Daoy (cell line): ENCODE measurements at places on chromosomes 12 and 14. TPM values are rescaled to one million over a fixed set of nuclear protein-coding genes. Genes with fewer than 3 reads are reported as not detected.

The REP15 gene
- 1.8 TPM in 1 of 2 replicates, not detected in the other for total RNA-seq

The TTC7B gene
- 21.3 and 33.2 TPM in 2 replicates for total RNA-seq

The CHFR gene
- total RNA-seq, result 16.4 and 23.3 TPM in 2 replicates

DNA sequence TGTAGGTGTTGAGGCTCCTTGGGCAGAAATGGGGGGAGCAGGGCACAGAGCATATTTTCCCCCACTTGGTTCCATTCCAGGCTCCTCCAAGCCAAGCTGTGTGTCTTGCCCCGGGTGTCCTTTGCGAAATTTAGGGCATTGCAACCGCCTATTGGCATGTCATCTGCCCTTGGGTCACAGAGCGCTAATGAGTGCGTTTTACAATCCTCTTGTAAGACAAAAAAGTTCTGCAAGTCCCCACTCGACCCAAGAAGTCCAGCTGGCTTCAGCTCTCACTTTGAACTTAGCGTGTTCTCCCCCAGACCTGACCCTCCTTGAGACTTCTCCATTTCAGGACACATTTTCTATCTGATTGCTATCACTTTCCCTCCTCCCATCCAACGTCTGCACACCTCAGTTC lies 6.1 kb upstream of the LRTM2 start:
- DNase-seq, result no peak

DNA sequence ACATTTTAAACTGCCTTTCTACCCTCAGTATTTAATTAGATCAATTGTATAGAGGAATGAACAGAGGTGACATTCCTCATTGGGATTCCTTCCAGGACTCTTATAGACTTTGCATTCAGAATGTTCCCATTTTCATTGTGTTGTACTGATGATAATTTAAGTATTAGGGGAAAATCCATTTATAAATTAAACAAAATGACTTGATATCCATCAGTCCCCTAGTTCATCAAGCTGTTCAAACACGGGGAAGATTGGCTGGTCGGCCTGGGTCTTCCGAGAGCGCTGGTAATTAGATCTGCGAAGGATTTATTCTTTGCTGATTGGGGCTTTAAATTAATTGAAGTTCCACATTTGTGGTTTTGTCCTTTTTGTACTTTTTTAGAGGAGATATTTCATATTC lies 274.0 kb downstream of the EGLN3 start:
- no peak for DNase-seq

GRCh38 chr12:113135178-113136127 lies at the start of gene RASAL1:
Gene RASAL1 (minus strand): TSS chr12:113135761. CDS start chr12:113135462, 299 bp downstream.
- DNase-seq, result peak; percentile 76

DNA sequence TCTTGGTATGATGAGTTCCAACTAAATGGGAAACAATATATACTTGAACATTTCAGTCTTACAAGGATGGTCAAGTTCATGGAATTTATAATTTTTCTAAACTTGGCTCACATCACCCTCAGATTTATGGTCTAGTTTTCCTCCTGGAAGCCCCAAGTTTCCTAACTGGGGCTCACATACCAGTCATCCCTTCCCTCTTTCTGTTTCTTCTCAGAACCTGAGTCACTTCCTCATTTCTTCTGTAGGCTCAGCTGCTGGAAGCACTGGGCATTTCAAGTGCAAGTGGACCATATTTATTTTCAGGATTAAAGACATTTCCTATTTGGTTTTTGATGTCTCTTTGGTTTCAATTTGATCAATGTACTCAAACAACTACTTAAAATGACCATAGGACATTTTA lies 55.4 kb downstream of the GRIP1 start:
- DNase-seq, result peak; percentile 19

GRCh38 chr12:119835068-119835467 lies 42.1 kb downstream of the CIT start:
- no peak for DNase-seq

GRCh38 chr12:56995201-56995929 lies 11.0 kb downstream of the ZBTB39 start:
- DNase-seq, result no peak

DNA sequence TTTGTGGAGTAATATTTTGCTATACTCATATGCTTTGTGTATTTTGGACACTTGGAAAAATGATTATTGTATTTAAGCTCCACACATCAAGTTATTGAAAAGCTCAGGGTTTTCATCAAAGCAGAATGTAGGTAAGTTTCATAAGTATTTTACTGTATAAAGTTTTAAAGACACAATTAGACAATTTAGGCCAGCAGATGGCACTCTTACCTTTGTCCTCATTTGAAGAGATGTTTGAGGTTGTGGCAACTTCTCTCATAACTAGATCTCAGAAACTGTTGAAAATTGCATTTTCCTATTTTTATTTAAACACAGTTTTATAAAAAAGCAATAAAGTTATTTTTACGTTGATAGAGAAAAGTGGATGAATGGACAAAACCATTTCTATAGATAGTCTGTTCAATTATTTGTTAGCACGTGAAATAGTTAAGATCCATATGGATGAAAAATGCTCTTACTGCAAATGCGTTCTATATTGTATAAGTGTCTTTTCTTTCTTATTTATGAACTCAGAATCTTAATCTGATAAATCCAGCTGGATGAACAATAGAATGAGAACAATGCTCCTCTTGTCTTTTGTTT lies 300.0 kb downstream of the AEBP2 start:
- peak; percentile 41 for DNase-seq

- DNase-seq, result no peak
Observed at GRCh38 chr12:52242442-52243258, 9.6 kb downstream of the KRT7 start.

DNA sequence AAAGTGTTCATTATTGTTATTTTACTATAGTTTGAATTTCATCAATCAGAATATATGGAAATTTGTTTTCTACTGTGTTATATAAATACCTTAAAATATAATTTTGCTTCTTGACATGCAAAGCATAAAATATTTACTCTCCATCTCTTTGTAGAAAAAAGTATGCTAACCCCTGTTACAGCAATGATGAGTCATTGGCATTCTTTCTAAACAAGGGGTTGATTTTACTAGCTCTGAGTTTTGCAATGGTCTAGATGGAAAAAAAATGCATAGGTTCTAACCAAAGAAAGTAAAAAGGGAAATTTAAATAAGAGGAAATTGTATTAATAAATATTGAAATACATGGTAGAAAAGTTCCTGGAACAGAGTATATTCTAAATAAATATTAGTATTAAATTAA lies 990.2 kb upstream of the ATXN7L3B start:
- no peak for DNase-seq

DNA sequence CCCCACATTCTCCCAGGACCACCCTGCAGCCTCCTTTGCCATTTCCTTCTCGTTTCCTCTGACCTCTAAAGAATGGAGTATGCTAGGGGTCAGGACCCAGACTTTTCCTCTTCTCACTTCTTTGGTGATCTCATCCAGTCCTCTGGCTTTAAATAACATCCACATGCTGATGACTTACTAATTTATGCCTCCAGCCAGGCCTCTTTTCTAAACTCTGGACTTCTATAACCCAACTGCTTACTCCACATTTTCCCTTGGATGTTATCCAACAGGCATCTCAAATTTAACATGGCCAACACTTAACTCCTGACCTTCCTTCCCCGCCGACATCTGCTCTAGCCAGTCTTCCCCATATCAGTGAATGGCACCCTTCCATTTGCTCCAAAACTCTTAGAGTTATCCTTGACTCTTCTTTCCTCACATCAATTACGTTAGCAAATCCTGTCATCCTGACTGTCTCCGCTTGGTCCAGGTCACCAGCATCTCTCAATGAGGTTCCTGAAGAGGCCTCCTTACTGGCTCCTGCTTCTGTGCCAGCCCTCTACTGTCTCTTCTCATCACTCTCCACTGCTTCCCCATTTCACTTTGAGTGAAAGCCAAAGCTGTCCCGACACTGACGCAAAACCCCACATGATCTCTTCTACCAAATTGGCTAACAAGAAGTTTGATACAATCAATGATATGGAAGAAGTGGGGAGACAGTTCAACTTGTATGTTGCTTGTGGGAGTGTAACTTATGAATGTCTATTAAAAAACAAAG lies 42.7 kb downstream of the TMBIM6 start:
- no peak for DNase-seq

DNA sequence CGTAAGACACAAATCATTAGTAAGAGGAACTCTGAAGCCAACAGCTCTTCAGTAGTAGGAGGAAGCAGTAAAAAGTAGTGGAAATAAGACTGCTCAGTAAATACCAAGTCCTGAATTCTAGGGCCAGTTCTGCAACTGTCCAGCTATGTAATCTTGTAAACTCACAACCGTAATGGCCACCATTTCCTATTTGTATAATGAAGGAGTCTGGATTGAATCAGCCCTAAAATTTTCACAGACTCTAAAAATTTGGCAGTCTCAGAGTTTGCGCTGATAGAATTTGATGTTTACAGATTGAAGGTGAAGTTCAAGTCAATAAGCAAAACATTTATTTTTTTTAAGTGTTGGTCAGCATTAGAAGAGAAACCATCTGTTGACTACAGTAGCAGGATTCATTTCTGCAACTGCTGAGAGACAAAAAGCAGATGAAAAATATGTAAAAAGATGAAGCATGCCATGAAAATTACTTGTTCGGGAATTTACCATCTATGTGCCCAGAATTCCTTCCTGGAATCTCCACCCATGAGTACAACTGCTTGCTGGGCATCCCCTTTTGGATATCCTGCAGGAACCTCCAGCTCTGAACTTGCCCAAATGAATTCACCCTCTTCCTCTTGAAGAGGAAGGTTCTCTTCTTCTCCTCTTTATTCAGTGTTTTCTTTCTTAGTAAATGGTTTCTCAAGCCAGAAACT lies 47.5 kb downstream of the GALNT4 start:
- no peak for DNase-seq

GRCh38 chr14:64763085-64763782 lies 59.0 kb downstream of the PLEKHG3 start:
- no peak for DNase-seq

DNA sequence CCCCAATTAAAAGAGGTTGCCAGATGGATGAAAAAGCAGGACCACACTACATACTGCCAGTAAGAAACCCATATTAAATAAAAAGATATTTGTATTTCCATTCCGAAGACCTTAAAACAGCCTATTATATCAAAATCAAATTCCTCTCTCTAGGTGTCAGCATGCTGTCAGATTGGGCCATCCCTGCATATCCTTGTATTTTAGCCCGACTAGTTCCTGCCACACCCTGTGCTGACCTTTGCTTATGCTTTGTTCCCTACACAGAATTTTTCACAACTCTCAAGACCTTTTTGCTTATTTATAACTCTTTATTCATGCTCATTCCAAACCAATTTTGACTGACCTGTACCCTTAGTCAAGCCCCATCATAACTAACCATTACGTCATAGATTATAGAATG lies 12.8 kb downstream of the GSKIP start:
- DNase-seq, result no peak
